Fibroblast of villous mesenchyme (primary cell): ENCODE measurements at places on chromosomes 12 and 14. TPM values are rescaled to one million over a fixed set of nuclear protein-coding genes. Genes with fewer than 3 reads are reported as not detected.

- DNase-seq = no peak
Observed at GRCh38 chr12:34333337-34333736, 311.0 kb downstream of the ALG10 start.

- no peak for DNase-seq
Observed at GRCh38 chr12:76236640-76237039, 111.6 kb downstream of the BBS10 start.

Gene ASCL1
- not detected in 2 replicates for total RNA-seq

Gene CACNA2D4
- 0.97 and 1.7 TPM in 2 replicates for total RNA-seq

DNA sequence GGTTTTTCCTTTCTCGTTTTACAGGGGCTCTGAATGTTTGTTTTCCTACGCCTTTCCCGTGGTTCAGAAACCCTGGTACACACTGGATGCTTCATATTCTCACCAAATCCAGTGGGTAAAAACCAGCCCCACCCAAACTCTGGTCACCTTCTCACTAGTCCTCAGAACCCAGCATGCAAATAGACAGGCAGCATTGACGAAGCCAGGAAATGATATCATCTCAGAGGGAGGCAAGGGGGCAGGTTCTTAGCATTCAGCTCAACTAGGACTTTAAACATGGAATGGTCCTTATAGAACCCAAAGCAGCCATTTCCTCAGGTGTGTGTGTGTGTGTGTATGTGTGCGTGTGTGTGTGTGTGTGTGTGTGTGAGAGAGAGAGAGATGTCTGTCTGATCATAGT is 142.0 kb downstream of the KCNK10 start:
- no peak for DNase-seq

DNA sequence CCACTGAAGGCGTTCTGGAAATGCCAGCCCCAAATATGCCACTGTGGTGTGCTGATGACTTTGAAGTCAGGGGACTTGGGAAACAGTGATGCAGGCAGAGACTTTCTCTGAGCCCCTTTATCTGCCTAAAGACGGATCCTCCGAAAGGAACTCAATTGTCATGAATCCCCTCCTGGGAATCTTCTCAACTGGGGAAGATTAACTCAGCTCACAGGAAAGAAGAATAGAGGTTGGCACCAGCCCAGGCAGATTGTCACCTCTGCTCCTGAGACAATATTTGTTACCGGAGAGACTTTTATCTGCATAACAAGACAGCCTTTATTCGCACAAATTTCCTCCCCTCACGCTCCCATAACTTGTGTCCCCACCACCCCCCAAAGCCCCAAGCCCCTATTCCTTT is 414.4 kb downstream of the FUT8 start:
- no peak for DNase-seq

Gene TPPP2
- total RNA-seq = not detected in 2 replicates

DNA sequence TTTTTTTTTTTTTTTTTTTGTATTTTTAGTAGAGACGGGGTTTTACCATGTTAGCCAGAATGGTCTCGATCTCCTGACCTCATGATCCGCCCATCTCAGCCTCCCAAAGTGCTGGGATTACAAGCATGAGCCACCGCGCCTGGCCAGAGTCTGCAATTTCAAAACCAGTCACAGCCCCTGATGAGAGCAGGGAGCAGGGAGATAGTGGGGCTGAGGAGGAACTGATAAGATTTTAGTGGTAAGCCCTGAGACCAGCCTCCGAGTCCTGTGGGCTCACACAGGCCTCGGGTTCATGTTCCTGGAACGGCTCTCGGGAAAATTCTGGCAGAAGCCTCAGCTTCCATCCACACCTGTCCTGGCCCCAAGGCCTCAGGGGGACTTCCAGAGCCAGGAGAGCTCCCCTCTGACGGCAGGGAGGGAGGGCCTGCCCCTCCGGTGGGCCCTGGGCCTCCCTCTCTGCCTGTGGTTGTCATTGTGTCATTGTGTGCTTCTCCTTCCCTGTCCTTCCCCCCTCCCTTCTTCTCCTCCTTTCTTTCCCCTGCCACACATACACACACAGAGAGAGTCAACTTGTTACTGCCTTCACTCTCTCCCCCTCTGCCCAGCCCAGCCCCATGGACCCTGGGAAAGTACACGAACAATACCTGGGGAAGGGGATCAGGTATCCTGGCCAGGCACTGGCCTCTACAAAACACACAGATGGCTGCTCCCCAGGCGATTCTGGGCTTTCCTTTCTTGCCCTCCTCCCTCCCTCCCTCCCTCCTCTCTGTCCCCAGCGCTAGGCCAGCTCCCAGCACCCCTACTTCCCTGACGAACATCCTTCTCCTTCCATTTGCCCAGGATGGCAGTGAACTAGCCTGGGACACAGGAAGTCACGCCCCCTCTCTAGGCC is 294.1 kb downstream of the DPF3 start:
- peak; percentile 54 for DNase-seq

- DNase-seq = no peak
Observed at GRCh38 chr14:55803873-55804553, 224.0 kb downstream of the KTN1 start.

Gene GALNT6
- total RNA-seq = 32.2 and 66.9 TPM in 2 replicates

- peak; percentile 77 for DNase-seq
Observed at GRCh38 chr14:21106498-21107282, 5.8 kb downstream of the TMEM253 start.

Gene AQP6
- not detected in 2 replicates for total RNA-seq

- no peak for DNase-seq
Observed at GRCh38 chr12:6941267-6941666, 2.3 kb upstream of the RNU7-1 start.

Gene PRB2
- not detected in 2 replicates for total RNA-seq

GRCh38 chr12:64826234-64826633 is 1.8 kb downstream of the TBC1D30 start:
- peak; percentile 41 for DNase-seq

DNA sequence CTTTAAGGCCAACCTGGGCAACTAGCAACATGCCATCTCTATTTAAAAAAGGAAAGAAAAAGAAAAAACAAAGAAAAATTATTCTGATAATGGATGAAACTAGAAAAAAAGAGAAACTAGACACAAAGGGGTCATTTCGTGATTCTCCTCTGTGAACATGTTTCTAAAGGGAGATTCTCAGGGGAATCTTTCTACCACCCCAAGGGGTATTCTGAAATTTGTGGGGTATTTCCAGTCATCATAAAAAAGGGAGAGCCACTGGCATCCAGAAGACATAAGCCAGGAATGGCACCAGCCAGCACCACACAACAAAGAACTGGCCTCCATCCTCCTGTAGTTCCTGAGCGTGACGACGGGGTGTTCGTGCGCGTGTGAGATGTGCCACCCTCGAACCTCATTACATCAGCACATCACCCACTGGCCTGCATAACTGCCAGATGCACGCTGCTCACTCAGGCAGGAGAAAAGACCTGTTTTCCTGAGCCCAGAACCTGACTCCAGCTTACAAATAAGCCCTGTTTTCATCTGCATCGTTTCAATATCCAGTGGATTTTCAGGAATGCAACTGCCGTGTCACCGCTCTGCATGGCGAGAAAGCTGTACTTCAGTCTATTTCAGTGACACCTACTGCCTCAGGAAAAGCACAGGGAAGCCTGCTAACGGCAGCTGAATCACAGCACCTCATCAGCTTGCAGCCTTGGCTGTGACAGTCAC is 23.9 kb downstream of the STX2 start:
- DNase-seq = no peak

DNA sequence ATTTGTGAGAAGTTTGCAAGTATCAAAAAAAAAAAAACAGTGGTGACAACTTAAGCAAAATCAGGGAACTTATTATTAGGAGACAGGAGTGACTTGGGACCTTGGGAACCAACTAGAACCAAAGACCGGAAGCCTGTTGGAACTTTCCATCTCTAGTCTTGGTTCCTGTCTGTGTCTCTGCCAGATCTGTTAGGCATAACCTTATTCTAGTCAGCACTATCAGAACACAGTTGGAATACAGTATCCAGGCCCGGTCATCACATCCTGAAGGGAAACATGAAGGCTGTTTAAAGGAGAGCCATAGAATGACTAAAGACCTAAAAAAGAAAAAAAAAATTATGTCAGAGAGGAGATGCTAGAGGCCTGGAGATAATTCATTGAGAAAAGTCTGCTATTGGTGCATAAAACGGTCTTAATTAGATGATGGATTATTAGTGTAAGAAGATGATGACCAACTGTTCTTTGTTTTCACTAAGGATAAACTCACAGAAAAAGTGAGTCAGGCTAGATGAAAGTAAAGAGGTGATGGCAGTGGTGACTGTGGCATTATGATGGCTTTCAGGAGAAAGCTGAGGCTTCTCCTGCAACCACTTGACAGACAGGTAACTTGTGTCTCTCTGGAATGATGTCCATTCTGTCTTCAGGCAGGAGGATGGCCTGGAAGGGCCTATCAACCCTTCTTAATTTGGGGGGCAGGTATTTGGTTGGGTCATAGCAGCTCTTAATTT is 28.2 kb downstream of the DACT1 start:
- DNase-seq = no peak

Gene FAM90A1
- total RNA-seq = under 0.01 TPM in 1 of 2 replicates, not detected in the other

DNA sequence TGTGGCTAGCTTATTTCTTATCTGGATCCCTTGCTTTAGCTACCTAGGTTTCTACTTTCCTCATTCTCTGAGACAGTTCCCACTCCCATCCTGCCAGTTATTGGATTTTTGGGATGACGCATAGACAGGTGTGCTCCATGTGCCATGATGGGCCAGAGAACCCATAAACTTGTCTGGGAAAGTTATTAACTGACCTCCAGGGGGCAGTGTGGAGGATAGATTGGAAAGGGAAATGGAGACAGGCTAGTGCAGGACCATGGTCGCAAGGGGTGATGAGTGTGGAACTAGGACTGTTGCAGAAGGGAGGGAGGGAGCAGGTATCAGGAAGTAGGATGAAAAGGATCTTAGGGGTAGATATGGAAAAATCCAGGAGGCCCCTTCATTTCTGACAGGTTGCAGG is 80.3 kb downstream of the ESRRB start:
- DNase-seq = peak; percentile 20

Gene KRT86
- under 0.01 TPM in 1 of 2 replicates, not detected in the other for total RNA-seq

DNA sequence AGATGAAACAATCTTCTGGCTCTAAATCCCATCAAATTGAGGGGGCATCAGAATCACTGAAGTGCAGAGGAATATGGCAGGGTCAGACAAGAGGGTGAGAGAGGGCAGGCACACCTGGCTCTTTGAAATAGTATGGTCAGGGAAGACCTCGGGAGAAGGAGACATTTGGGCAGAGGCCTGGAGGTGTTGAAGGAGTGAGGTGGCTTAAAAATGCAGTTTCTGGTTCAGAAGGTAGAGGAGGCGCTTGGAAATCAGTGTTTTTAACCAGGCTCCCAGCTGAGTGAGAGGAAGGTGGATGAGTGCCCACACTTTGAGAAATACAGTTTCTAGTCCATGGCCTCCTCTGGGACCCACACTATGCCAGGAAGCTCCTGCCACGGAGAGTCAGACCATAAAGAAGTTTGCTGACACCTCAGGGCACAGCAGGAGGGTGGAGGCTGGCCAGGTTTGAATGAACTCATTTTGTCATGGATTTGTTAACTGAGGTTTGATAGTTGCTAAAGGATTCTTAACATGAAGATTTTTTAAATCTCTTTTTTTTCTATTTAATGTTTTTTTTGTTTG is 20.1 kb downstream of the NID2 start:
- DNase-seq = no peak

Gene ASB2
- 0.86 and 1.9 TPM in 2 replicates for total RNA-seq

Gene WNT5B
- 78.2 and 98.2 TPM in 2 replicates for total RNA-seq
